GM10248 (cell line): ENCODE measurements at places on chromosomes 7 and 10.

- DNase-seq: peak; percentile 36
Measured at GRCh38 chr10:92688927-92689662, 660 bp upstream of the HHEX start.

DNA sequence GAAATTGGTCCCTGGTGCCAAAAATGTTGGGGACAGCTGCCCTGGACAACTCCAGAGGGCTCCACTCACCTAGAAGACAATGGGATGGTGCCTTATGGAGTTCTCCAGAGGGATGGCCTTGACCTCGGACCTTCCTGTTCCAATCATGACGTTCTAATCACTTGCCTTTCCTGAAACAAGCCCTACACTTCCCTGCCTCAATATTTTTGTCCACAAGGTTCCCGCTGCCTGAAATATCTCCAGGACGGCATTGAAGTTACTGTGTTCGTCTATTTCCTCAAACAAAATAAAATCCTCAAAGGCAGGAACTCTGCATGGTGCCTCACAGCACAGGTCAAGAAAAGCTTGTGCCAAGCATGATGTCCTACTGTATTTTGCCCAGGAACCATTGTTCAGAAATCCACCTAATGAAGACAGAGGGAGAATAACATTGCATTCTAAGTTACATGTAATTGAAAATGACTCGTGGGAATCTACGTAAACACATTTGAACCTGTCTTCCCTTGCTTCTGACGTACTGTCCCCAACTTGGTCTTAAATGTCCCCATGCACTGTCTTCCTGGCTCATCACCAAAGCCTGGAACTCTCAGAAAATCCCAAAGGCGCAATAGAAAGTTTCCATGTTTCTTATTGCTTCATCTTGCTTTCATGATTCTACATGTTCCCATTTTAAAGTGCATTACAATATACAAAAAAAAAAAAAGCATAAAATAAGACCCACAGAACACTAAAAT is 342.3 kb upstream of the NRP1 start:
- no peak for DNase-seq

GRCh38 chr10:102657984-102658724 is 13.9 kb downstream of the TRIM8 start:
- DNase-seq: no peak

GRCh38 chr10:21441625-21442024 is 83.9 kb downstream of the SKIDA1 start:
- DNase-seq: no peak

GRCh38 chr10:106537866-106538265 is 626.6 kb downstream of the SORCS1 start:
- DNase-seq: no peak

DNA sequence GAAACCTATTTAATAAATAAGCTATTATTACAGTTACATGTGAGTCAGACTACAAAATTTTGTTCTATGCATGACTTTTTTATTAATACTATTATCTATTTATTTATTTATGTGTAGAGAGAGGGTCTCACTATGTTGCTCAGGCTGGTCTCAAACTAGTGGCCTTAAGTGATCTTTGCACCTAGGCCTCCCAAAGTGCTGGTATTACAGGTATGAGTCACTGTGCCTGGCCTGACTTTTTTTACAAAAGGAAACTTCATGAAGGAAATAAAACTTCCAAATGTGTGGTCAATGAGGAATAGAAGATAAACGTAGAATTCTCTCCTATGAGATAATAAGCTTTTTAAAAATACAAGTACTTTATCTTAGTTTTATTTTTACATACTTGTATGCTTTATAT is 19.0 kb downstream of the COL28A1 start:
- DNase-seq: no peak
